ENCODE measurements at places on chromosomes 2 and 18.

DNA sequence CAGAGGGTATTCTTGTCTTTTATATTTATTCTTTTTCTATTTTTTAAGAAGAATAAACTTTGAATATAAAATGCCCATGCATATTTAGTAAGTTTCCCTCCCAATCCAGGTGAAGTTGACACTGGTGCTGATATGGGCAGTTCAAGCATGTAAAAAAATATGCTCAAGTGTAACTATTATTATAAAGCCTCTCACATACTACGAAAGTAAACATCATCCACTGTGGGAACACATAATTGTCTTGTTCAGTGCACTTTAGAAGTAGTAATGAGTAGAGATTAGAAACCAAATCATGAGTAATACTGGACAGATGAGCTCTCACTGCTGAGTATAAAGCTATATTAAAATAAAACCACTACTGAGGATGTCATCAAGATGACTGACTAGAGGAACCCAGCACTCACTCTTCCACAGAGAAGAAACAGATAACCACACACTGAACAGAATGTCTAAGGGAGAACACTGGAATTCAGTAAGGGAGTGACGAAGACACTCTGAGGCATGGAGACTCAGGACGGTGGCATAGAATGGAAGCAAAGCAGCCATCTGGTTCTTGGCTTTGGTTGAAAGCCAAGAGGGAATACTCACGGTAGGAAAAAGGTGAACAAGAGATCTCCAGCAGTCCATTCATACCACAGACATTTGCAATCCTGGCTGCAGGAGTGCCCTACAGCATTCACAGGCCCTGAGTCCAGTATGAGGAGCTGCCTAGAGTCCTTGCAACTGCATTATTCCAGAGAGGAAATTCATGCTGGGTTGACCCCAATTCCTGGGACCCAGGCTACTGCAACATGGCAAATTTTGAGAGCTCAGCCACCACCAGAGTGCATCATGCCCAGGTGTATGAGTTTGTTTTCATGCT is 9.5 kb upstream of the FAM110C start:
- DNase-seq = no peak

DNA sequence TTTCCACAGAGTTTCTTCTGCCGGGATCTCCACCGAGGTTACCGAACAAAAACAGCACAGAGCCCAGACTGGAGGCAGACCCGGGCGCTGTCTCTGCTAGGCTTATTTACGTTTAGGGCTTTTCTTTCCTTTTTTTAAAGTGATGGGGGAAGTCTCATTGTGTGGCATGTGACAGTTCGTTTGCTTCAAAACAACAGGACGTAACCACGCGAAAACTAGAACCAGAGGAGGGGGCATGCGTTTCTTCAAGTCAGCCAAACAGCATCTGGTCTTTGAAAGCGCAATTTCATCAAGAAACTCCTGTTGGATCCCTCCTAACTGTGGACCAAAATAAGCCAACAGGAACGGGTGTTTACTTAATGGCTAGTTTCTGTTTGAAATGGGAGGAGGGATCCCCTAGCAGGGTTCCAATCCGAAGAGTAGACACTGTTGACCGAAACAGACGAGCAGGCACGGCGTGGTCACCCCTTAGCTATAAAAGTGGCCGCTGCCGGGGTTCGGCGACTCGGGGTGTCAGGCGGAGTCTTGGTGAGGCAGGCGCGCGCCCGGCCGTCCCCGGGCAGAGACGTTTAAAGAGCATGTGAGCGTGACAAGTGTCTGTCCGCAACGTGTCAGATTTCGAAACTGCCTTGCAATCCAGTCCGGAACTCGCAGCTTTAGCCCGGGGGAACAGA is 997 bp upstream of the TGIF1 start:
- DNase-seq = peak; percentile 83

DNA sequence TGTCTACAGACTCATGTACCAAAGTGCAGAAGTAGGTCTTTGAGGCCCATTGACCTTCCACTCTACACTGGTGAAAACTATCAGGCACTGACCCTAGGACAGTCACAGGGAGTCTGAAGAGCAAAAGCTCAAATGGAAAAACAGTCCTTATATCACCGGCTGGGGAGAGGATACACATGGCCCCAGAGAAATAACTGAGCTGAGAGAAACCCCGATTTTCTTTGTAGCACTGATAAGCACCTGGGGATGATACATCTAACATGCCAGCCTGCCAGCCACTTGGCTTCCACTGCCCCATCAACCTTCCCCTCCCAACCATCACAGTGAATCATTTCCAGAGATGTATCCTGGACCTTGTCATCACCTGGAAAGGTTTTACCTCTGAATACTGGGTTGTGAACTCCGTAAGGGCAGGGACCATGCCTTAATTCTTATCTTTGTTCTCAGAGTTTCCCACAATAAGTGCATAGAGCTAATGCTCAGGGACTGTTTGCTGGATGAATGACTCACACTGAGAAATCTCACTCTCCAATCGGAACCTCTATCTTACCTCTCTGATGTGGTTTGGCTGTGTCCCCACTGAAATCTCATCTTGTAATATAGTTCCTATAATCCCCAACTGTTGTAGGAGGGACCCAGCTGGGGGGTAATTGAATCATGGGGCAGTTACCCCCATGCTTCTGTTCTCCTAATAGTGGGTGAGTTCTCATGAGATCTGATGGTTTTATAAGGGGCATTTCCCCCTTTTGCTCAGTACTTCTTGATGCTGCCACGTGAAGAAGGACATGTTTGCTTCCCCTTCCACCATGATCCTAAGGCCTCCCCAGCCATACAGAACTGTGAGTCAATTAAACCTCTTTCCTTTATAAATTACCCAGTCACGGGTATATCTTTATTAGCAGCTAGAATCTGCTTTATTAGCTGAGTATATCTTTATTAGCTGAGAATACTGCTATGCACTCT is 37.1 kb downstream of the EVA1A start:
- DNase-seq = peak; percentile 88

- DNase-seq = peak; percentile 97
These were observed 25.3 kb upstream of the STAM2 start for GRCh38 chr2:152200565-152201465.

GRCh38 chr2:108243566-108243965 is 3.8 kb downstream of the SULT1C3 start:
- DNase-seq = no peak

- DNase-seq = no peak
These were observed 33.8 kb downstream of the GPC1 start for GRCh38 chr2:240469239-240469636.

- DNase-seq = no peak
These were observed 124.8 kb upstream of the DAPL1 start for GRCh38 chr2:158670292-158670691.

DNA sequence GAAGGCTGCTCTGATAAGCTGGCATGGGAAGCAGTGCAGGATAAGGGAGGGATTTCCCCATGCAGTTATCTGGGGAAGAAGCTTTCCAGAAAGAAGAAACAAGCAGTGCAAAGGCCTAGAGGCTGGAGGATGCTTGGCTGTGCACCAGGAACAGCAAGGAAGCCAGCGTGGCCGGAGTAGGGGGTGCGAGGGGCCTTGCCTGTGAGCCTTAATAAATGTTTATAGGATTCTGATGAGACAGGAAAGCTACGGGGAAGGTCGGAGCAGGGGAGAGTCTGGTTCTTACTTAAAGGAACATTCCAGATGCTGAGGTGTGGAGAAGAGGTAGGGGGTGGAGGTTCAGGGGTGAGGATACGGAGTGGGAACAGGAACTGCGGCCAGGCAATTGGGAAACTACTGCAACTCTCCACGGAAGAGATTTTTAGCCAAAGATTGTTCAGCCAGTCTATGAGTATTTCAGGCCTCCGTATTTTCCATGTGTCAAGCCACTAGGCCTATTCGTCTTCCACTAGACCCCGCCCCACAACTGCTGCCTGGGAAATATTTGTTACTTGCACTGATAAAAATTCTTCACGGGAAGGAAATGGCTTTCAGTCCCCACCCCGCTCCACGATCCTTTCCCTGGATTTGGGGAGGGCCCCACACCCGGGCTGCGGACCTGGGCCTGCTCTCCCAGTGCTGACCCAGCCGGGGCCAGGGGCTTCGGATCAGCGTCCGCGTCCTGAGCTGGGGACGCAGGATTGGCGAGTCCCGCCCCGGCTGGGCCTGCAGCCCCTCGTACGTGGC is 516 bp downstream of the EIF2AK2 start:
- DNase-seq = peak; percentile 62

DNA sequence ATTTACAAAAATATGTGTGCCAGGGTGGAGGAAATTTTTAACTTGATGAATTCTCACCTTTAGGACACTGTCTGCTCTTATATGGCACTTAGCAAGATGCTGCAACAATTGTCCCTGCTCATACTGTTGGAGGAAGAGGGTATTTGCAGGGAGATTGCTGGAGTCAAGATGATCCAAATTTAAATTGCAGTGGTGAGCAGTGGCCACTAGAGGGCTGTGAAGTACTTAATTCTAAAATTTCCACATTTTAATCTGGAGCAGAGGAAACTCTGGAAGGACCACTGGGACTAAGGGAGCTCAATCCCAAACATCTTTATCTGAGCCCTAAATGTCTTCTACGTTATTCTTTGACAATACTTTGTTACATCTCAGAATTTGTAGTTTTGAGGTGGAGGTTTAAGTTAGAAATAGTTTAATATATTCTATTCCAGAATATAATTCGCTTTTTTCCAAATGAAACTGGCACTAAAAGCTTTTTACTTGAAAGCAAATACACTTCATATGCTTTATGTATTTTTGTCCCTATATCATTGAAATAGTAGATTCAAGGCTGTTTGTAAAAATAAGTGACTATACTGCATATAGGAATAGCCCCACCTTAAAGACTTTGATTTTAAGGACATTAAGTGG is 33.0 kb upstream of the PTH2R start:
- peak; percentile 65 for DNase-seq

GRCh38 chr2:146730882-146731281 is 1113.9 kb upstream of the ACVR2A start:
- DNase-seq = no peak

DNA sequence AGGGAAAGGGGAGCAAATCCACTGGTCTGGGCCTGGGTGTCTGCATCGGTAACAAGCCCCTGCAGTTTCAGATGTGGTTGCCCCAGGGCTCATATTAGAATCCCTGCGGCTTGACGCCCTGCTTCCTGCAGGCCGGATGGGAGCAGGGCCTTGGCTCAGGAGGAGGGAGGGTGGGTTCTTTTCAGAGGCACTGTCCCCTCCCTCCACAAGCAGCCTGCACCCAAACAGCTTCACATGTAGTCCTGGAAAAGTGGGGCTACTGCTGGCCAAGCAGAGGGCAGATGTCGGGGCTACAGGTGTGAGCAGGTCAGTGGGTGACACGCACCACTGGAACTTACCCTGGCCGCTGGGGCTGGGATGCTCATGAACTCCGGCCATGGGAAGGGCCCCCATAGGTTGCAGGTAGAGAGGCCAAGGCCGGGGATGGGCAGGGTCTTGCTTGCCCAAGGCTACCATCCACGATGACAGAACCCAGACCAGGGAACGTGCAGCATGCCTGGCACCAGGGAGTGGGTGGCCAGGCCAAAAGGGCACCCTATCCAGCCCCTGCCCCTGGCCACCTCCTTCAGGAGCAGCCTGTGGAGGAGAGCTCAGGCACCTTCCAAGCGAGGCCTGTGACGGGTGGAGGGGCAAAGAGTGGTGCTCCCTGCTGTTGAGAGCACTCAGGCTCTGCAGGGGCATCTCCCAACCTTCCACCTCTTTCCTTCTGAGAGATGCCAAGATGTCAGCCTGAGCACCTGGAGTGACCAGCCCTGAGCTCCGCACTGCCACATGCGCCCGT is 16.8 kb downstream of the ARID5A start:
- DNase-seq = no peak
